ENCODE measurements at places on chromosomes 4 and X. TPM values are rescaled to one million over a fixed set of nuclear protein-coding genes. Genes with fewer than 3 reads are reported as not detected.

SLC34A2 gene
- not detected for total RNA-seq

KLHL34 gene
- not detected for total RNA-seq

CBR4 gene
- total RNA-seq = 23.3 TPM

TASL gene
- not detected for total RNA-seq

MMRN1 gene
- total RNA-seq = not detected

SHROOM2 gene
- 5.8 TPM for total RNA-seq

NUP62CL gene
- under 0.01 TPM for total RNA-seq

SOX3 gene
- total RNA-seq = not detected

FAM47A gene
- total RNA-seq = not detected

ETDA gene
- not detected for total RNA-seq

SPATA4 gene
- total RNA-seq = 0.97 TPM

ETFDH gene
- 20.9 TPM for total RNA-seq

FGB gene
- not detected for total RNA-seq

YY2 gene
- total RNA-seq = 1.6 TPM

BLTP1 gene
- total RNA-seq = 133 TPM

IL2RG gene
- not detected for total RNA-seq

EGFL6 gene
- 0.32 TPM for total RNA-seq

PDE5A gene
- 109 TPM for total RNA-seq

AADAT gene
- 3.9 TPM for total RNA-seq

ART3 gene
- total RNA-seq = not detected

PDLIM3 gene
- total RNA-seq = 96.6 TPM

LRCH2 gene
- total RNA-seq = 5.8 TPM

PABPC1L2B gene
- not detected for total RNA-seq

TCEAL6 gene
- not detected for total RNA-seq

MAGEB10 gene
- total RNA-seq = not detected

TSPAN7 gene
- not detected for total RNA-seq

GSPT2 gene
- 4.5 TPM for total RNA-seq

REPS2 gene
- total RNA-seq = 0.43 TPM

ENAM gene
- 0.97 TPM for total RNA-seq

UVSSA gene
- total RNA-seq = 10.8 TPM

Measured in fibroblast of villous mesenchyme (primary cell).